ENCODE measurements at places on chromosomes 6 and 20.

- no peak for DNase-seq
Measured at GRCh38 chr6:143515061-143515760, 3.7 kb upstream of the FUCA2 start.

DNA sequence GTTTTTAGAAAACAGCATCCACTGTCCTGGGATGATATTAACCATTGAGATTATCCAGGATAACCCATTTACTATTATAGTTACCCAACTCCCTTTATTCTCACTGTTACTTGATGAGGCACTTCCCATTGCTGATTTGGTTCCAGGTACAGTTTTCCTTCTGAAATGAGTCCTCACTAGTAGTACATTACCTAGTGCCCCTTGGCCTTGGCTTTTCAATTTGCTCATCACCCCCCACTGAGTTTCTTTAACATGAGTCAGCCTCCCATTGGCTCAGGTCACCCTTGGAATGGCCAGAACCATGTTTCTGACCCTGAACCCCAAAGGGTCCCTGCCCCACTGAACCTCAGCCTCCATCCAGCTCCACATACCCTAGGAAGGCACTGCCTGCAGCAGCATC, 28.4 kb downstream of the MDGA1 start:
- DNase-seq: no peak

GRCh38 chr6:79810871-79811270, 136.5 kb downstream of the ELOVL4 start:
- no peak for DNase-seq

GRCh38 chr6:77263003-77263402, 200.3 kb downstream of the HTR1B start:
- no peak for DNase-seq

- no peak for DNase-seq
Measured at GRCh38 chr6:77930952-77931351, 278.1 kb downstream of the MEI4 start.

DNA sequence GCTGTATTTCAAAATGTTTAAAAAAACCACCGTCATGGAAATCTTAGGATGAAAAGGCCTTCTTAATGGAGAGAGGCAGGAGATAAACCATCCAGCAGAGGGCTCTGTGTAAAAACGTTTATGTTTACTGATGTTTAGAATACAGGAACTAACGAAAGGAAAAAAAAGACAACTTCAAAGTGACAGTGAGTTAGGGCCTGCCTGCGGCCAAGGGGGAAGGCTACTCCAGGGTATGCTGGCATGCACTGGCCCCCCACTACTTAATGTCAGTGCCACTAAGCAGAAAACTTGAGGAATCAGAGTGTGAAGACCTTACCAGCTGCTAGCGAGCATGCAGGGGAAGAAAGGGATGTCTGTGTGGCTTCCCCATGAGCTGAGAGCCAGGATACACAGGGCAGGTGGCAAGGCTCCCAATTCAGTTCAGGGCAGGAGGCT, 47.7 kb downstream of the AKAP7 start:
- no peak for DNase-seq

Measured in activated naive CD4-positive, alpha-beta T cell (primary cell).